ENCODE measurements at places on chromosomes 2 and 18.

DNA sequence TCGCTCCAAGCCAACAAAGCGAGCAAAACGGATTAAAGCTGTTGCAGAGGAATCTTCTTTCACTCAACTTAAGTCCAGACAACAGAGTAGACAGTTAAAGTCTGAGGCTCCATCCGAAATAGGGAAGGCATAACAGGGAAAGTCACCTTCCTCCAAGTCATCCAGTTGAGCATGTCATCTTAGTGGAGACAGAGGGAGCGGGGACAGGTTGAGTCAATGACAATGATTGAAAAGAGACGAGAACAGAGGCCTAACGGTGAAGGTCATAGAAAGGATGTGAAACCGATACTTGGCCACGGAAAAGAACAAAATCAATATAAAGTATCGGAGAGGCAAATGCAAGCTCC is 455 bp downstream of the C18orf32 start:
- DNase-seq = no peak

- no peak for DNase-seq
Observed at GRCh38 chr2:226799976-226800940, 638 bp upstream of the IRS1 start.

- no peak for DNase-seq
Observed at GRCh38 chr2:130720528-130720927, 8.3 kb upstream of the GPR148 start.

DNA sequence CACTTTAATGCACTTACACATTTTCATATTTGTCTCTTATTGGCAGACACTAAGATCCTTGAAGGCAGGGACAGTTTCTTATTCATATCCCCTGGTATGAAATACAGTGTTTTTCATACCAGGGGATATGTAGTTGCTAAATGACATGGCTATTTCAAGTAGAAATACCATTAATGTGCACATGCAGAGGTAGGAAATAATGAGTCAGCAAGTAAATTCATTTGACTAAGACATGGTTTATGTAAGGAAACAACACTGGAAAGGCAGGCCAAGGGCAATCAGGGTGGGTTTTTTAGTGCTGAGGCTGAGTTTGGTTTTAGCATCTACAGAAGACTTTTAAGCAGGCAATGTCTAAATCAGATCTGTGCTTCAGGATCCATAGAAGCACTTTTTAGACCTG is 155.9 kb downstream of the WDPCP start:
- DNase-seq = no peak

DNA sequence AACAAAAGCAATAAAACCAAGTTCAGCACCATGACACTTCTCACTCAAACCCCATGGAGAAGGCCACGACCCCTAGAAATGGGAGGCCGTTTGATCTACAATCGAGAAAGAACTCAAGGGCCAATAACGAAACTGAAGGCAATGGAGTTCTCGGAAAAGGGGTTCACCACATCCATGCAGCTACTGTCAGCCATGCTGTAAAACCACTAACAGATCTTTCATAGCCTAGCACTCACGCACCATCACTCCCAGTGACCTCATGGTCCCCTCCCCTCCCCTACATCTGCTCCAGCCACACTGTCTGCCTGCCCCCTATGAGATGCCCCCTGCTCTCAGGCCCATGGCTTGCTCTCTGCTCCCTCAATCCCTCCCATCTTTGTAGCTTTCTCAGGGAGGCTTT is 135.3 kb downstream of the TMEM163 start:
- no peak for DNase-seq

- no peak for DNase-seq
Observed at GRCh38 chr18:35077937-35078336, 36.7 kb downstream of the MAPRE2 start.

GRCh38 chr2:217928324-217929181 is 74.2 kb downstream of the TNS1 start:
- DNase-seq = no peak

- DNase-seq = no peak
Observed at GRCh38 chr18:75784390-75784789, 356.9 kb upstream of the SMIM21 start.

GRCh38 chr2:227150222-227150936 is 13.6 kb downstream of the COL4A4 start:
- no peak for DNase-seq

GRCh38 chr2:238938401-238939055 is 90.6 kb downstream of the TWIST2 start:
- no peak for DNase-seq

DNA sequence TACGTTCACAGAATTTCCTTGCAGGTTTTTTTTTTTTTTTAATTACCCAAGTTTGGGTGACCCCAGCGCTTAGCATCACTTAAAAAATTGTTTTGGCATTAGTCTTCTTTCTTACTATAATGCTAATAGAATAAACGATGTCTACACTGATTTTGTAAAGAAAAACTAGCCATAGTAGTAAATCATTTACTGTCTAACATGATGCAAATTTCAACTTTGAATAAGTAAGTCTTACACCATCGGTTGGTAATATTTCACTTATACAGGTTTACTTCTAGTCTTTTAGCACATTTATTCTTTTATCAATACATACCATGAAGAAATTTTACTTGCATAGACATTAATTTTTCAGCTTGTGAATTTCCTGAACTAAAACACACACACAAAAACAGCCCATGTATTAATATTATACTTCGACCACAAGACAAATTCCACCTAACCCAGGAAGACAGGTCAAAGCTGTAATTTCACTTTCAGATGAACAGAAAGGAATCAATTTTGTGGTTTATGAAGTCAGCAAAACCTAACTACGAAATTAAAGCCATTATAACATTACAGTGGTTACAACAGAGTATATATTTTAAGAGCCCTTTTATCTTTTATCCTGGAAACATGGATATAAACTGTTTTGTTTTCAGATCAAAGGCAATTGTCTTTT is 1.9 kb downstream of the YES1 start:
- no peak for DNase-seq

- no peak for DNase-seq
Observed at GRCh38 chr2:28049899-28050298, 159.4 kb downstream of the BABAM2 start.

GRCh38 chr2:152763651-152764050 is 45.2 kb downstream of the ARL6IP6 start:
- no peak for DNase-seq

DNA sequence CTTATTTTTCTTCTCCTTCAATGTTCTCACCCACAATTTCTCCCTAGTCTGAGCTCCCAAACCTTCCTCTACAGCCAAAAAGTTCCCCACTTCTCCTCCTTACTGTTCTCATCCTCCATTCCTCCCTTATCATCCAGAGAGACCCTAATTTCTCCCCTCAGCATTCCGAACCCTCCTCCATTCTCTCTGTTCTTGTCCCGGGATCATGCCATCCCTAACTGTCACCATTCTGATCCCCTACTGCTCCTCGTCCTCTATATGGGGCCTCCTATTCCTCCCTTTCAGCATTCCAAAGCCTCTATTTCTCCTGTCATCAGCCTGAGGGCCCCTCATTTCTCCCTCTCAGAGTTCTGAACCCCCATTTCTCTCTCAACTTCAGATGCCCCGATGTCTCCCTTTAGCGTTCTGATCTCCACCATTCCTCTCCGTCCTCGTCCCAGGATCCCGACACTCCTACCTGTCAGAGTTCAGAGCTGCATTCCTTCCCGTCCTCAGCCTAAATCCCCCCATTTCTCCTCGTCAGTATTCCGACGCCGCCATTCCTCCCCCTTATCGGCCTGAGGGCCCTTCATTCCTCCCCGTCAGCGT is 522 bp downstream of the MBD1 start:
- DNase-seq = no peak

- DNase-seq = no peak
Observed at GRCh38 chr2:210681491-210681890, 125.1 kb downstream of the CPS1 start.

GRCh38 chr2:43276962-43277391 is 50.6 kb upstream of the ZFP36L2 start:
- no peak for DNase-seq

DNA sequence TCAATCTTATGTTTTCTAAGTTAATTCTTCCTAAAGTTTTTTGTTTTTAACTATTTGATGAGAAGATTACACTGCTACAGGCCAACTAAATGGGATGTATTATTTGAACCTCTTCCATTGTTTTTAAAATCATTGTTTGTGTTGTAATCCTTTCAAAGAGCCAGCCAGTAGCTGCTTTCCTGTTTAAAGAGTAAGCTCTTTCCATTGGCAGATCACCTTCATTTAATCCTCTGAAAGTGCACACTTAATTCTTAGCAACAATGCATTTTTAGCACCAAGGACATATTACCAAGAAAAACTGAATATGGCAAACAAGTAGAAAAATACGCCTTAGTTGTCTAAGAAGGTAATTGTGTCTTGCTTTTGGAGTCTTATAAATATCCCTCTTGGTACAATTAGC is 54.0 kb downstream of the MEIS1 start:
- no peak for DNase-seq

- no peak for DNase-seq
Observed at GRCh38 chr2:19408592-19408991, 50.2 kb upstream of the OSR1 start.

DNA sequence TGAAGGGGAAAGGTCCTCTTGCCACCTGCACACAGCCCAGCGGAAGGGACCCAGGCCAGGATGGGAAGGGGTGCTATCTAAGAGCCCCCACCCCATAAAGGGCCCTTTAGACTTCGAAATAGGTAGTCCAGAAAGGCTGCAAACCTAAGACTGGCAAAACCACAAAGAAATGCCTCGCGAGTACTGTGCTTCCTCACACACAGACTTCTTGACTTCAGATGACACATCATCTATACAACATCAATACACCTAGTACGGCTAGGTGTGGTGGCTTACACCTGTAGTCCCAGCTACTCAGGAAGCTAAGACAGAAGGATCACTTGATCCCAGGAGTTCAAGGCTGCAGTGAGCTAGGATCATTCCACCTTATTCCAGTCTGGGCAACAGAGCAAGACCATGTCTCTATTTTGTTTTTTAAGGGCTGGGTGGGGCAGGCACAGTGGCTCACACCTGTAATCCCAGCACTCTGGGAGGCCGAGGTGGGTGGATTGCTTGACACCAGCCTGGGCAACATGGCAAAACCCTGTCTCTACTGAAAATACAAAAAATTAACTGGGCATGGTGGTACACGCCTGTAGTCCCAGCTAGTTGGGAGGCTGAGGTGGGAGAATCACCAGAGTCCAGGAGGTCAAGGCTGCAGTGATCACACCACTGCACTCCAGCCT is 125.8 kb downstream of the CABLES1 start:
- no peak for DNase-seq

DNA sequence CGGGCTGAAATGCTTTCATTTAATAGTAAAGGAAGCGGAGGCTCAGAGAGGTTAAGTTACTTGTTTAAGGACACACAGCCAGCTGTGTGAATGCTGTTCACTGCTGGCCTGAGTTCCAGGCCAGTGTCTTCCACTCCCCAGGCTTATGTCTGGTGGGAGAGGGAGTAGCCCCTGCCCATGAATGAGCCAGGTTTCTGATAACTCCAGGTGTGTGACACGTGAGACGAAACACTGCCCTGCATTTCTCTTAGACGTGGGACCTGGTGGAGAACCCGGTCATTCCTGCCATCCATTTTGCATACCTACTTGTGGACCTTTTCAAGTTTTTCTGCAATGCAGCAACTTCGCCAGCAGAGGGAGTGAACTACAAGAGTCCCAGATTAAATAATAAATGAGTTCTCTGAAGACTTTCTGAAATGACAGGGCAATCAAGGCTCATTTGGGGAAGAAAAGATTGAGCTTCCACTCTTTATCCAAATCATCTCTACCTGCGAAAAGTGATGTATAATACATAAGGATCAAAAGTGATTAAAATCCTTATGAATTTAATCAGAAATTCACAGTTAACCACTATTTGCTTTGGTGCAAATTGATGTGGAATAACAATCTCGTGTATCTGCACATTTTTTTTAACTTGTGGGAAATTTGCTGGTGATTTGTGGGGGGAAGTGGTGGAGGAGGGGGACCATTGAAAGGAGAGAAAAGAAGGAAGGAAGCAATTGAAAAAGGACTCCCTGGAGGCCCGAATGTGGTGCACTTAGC is 79.4 kb upstream of the ASB18 start:
- DNase-seq = no peak

DNA sequence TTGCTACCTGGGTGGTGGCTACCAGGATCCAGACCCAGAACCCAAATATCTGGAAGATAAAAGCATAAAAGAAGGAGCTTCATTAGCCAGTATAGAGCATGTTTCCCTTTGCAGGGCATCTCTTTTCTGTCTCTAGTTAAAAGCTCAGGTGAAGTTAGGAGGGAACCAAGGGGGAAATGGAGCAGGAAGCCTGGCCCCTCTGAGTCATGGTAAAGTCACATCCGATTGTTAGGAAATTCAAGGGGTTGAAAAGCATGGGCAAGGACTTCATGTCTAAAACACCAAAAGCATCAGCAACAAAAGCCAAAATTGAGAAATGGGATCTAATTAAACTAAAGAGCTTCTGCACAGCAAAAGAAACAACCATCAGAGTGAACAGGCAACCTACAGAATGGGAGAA is 126.9 kb downstream of the RPIA start:
- DNase-seq = no peak

GRCh38 chr2:238686223-238686622 is 161.7 kb upstream of the TWIST2 start:
- DNase-seq = no peak

GRCh38 chr2:68516051-68516955 is 48.9 kb downstream of the APLF start:
- no peak for DNase-seq

GRCh38 chr2:132665401-132666140 is 4.4 kb downstream of the LYPD1 start:
- no peak for DNase-seq

DNA sequence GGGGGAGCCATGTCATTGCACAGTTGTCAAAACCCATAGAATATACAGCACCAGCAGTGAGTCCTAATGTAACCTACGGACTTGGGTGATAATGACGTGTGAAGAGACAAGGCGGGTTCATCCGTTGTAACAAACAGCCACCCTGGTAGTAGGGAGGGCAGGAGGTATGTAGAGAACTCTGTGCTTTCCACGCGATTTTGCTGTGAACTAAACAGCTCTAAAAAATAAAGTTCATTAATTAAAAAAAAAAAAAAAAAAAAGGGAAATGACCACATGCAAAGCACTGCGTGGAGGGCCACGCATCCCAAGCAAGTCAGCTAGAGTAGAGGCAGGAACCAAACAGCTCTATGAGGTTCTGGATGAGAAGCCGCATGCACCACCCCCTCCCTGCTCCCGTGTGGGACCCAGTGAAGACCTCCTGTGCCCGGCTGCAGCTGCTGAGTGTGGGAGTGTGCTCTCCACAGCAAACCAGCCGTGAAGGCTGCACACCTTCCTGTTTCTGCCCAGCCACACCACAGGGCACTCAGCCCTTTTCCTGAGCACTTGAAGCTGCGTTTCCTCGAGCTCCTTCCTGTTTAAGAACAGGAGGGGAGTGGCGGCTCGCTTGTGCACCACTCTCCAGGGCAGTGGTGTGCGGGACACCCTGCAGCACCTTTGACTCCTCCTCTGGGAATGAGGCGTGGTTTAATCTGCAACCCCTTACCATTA is 65.6 kb downstream of the ODC1 start:
- no peak for DNase-seq

- no peak for DNase-seq
Observed at GRCh38 chr2:43486603-43487002, 109.2 kb downstream of the THADA start.

GRCh38 chr2:151655663-151656398 is 78.4 kb downstream of the NEB start:
- no peak for DNase-seq

- DNase-seq = no peak
Observed at GRCh38 chr18:1002653-1003178, 98.0 kb downstream of the ADCYAP1 start.

GRCh38 chr2:123502931-123503330 is 522.2 kb upstream of the CNTNAP5 start:
- no peak for DNase-seq

Measured in activated T-helper 1 cell treated with anti-CD3 and anti-CD28 coated beads, Interleukin-2, amount 50 U/mL, for 16 hours (primary cell).